ENCODE measurements at places on chromosomes 11 and 22. TPM values are rescaled to one million over a fixed set of nuclear protein-coding genes. Genes with fewer than 3 reads are reported as not detected.

MYRF gene
- total RNA-seq = 1.7 TPM

OR5A1 gene
- not detected for total RNA-seq

OR8A1 gene
- 0.07 TPM for total RNA-seq

DNA sequence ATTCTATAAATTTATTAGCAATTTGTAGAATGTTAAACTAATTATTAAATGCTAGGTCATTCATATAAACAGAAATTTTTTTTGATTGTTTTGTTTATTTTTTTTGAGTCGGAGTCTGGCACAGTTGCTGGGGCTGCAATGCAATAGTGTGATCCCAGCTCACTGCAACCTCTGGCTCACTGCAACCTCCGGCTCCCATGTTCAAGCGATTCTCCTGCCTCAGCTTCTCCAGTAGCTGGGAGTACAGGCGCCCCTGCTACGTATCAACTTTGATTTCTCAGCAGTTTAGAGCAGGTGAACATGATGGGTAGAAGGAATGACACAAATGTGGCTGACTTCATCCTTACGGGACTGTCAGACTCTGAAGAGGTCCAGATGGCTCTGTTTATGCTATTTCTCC lies at the start of gene OR8H3:
Gene OR8H3, plus strand, starts transcription at position 301 of the 400 bp plus-strand sequence. Its CDS starts 0 bp downstream, at position 301.
- no peak for DNase-seq
- H3K27ac ChIP-seq = no peak within 1 kb of the TSS
- no peaks in the 10 kb centered on the region for H3K36me3 ChIP-seq
- H3K4me1 ChIP-seq = no peaks in the 10 kb centered on the region
- no peaks in the 10 kb centered on the region for H3K27me3 ChIP-seq
